ENCODE measurements at places on chromosomes 3 and 15.

DNA sequence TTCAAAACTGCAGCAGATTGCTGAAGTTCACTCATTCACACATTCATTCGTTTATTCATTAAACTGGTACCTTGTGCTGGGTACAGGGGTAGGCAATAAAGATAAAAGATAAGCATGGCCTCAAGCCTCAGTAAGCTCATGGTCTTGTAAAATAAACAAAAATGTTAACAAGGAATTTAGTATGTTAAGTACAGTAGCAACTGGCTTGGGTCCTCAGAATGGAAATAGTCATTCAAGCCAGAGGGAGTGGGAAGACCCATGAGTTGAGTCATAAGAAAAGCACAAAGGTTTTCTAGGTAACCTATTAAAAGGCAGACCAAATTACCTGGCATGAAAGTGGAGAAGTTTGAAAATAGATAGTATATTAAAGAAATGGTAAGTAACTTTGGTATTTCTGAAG is 163.3 kb downstream of the CDIN1 start:
- no peak for DNase-seq

DNA sequence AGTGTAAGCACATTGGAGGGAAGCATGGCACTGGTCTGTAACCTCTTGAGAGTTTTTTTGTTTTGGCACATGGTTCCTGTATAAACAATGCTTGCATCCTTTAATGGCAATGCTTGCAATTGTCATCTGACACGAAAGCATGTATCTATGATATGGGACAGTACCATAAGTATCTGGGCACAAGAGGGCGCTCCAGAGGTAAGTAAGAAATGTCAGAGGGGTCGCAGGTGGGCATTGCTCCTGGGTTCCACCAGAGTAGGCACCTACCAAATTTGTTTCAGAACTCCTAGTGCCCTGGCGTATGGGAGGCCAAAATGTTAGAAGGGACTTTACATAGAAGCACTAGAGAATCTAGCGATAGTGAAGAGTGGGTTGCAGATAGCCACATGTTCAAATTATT is 58.7 kb upstream of the BCHE start:
- no peak for DNase-seq

- no peak for DNase-seq
These were observed 63.9 kb downstream of the PGPEP1L start for GRCh38 chr15:98943601-98944151.

DNA sequence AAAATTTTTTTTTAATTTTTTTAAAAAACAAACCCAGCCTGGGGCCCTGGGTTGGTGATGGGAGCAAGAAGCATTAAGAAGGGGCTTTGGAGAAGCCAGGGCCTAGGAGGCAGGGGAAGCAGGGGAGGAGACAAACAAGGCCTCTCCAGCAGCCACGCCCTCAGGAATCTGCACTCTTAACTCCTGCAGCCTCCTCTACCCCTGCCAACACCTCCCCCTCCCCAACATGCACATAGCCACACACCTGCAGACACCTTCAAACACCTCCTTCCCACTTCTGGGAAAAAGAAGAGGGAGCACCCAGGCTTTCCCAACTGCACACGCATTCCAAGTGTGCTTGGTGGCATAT is 2.7 kb upstream of the DCAF1 start:
- DNase-seq = no peak

- no peak for DNase-seq
These were observed 1.4 kb downstream of the HEMK1 start for GRCh38 chr3:50570508-50571279.

- peak; percentile 59 for DNase-seq
These were observed 21.9 kb downstream of the ABTB1 start for GRCh38 chr3:127694467-127695215.

GRCh38 chr3:25473246-25473645 is 45.2 kb downstream of the RARB start:
- no peak for DNase-seq

- DNase-seq = no peak
These were observed 119.9 kb upstream of the MELTF start for GRCh38 chr3:197149528-197149927.

- no peak for DNase-seq
These were observed 41.2 kb downstream of the HES1 start for GRCh38 chr3:194177141-194177540.

- no peak for DNase-seq
These were observed 735 bp downstream of the STIMATE start for GRCh38 chr3:52896613-52897012.

DNA sequence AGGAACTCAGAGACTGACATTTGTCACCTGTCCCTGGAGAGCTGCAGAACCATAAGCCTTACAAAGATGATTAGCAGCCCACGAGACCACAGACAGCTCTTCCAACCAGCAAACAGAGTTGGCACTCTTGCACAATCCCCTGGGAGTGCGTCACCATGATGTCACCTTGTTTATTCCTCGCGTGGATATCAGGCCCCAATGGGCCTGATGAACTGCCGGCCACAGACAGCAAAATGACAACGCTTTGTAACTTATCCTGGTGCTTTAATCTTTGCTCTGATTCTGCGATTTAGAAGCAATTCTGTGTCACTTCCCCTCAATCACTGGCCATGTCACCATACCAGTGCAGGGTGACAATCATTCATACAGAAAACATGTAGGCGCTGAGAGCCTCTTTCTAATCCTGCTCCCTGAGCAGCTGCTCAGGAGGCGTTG is 89.2 kb downstream of the TAMM41 start:
- DNase-seq = no peak

DNA sequence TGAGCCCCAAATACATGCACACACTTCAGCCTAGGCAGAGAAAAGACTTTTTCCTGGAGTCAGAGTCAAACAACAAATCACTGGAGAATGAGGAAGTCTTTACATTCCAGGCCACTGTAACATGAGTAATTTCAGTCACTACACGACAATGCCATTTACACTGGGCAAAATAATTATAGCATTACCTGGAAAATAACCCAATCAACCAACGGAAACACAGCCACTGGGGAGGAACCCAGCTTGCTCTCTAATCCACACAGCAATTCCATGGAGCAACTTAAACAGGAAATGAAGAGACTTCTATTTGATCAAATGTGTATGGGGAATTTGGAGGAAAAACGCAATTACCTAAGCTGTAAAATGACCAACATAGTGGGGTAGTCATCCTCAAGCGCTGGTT is 15.2 kb downstream of the FSTL1 start:
- no peak for DNase-seq

- DNase-seq = no peak
These were observed 25.4 kb upstream of the LIMD1 start for GRCh38 chr3:45568848-45569762.

DNA sequence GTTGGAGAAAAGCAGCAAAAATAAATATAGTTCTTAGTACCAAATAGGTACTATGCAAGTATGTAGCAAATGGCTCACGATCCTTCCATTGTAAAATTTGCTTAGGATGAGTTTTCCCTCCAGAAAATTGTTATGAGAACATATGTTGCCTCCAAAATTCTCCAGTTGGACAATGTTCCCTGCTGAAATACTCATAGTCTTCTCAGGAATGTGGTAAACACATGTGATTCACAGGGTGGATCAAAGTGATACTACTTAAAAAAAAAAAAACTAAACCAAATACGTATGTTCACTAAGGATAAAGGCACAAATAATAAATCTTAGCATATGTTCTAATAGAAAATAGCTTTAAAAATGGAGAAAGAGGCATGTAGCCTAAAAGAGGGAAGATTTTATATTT is 84.3 kb upstream of the ZNF385D start:
- DNase-seq = no peak

DNA sequence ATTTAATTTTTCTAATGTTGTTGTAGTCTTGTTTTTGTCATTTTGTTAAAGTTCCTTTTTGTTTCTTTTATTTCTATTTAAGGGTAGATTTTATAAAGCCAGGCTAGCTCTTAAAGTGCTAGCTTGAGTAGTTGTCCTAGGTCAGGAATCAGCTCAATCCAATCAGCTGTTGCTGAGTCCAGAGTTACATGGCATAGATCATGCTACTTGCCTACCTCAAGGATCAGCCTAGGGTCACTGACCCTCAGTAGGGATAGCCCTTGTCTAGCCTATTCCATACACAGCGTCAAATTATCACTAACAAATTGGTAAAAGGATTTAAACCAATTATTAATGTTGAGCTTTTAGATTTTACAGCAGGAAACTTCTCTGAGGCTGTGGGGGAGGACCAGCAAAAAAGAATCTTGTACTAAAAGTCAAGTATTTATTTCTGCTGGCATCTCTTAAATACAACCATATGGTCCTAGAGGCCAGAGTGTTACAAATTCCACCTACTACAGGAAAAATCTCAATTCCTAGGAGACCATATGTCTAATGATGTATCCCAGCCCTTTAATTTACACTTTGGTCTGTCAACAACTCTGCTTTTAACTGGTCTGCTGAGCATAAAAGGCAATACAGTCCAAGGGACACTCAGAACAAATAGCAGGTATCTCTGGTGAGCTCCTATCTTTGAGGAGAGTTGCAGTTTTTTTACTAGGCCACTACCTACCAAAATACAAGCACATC is 138.3 kb upstream of the PTPRG start:
- no peak for DNase-seq

DNA sequence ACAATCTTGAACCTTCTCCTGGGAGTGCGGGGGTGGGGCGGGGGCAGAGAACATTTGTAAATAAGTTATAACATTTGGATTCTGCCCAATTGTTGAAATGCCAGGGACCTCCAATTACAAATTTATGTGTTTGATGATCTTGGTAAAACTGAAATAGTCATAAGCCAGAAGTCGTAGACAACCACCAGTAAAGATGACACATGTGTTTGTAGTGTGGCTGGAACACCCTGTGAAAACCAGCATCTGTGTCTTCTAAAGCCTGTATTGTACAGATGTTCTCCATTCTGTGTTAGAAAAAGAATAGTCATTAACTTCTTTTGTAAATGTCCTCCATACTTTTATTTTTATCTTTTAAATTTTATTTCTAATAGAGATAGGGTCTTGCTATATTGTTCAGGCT is 61.8 kb downstream of the ARIH1 start:
- DNase-seq = no peak

DNA sequence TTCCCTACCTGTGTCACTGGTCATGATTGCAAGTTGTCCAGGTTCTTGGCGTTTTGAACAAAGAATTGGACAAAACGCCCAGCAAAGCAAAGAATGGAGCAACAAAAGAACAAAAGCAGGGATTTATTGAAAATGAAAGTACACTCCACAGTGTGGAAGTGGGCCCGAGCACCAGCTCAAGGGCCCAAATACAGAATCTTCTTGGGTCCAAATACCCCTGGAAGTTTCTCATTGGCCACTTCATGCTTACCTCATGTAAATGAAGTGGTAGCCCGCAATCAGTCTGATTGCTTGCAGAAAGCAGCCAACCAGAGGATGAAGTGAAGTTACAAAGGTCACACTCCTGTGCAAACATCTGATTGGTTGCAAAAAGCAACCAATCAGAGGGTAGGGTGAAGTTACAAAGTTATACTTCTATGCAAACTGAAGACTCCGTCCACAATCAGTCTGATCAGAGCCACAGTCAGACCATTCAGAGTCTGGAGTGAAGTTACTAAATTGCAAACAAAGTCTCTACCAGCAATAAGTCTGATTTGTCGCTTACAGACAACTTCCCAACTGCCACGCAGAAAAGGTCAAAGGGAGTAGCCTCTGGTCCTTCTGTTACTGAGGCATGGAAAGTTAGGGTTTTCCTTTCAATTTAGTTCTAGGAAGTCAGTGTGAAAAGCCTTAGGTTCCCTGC is 8.3 kb upstream of the TM4SF1 start:
- no peak for DNase-seq

GRCh38 chr3:71681224-71681668 is 44.0 kb downstream of the EIF4E3 start:
- peak; percentile 59 for DNase-seq

DNA sequence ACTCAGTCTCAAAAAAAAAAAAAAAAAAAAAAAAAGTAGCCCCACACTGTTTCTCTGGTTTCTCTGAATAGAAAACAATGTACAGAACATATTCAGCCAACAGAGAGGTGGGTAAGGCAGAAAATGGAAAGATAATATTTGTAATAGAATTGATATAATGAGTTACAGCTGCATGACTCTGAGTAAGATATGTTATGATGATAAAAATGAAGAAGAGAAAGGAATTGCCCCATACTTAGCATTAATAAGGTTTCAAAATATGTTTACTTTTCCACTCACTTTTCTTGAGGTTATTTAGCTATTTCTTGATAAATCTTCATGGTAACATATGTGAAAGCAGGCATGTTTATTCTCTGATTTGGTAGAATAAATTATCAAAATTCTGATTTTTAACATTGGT is 100.9 kb upstream of the ROBO2 start:
- no peak for DNase-seq

DNA sequence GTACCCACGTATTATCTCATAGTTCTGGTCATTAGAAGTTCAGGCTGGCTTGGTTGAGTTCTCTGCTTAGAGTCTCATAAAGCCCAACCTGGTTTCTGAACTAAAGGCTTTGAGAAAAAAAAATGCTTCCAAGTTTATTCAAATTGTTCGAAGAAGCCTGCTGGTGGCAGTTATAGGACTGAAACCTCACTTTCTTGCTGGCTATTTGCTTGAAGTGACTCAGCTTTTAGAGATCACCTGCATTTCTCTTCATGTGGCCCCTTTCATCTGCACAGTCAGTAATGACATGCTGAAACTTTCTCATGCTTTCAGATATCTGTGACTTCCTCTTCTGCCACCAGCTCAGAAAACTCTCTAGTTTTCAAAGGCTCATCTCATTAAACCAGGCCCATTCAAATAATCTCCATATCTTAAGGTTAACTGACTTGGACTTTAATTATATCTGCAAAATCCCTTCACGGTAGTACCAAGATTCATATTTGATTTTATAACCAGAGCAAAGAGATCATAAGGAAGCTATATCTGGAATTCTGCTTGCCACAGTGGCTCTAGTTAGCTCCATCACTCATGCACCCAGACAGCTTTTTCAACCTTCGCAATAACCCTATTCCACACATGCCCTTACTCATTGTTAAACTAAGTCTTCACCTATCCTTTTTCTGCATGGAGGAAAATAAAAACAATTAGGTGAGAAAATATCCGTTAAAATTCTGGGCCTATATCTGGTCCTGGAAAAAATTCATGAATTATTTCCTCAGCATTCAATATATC is 433.8 kb upstream of the CBLB start:
- DNase-seq = no peak

DNA sequence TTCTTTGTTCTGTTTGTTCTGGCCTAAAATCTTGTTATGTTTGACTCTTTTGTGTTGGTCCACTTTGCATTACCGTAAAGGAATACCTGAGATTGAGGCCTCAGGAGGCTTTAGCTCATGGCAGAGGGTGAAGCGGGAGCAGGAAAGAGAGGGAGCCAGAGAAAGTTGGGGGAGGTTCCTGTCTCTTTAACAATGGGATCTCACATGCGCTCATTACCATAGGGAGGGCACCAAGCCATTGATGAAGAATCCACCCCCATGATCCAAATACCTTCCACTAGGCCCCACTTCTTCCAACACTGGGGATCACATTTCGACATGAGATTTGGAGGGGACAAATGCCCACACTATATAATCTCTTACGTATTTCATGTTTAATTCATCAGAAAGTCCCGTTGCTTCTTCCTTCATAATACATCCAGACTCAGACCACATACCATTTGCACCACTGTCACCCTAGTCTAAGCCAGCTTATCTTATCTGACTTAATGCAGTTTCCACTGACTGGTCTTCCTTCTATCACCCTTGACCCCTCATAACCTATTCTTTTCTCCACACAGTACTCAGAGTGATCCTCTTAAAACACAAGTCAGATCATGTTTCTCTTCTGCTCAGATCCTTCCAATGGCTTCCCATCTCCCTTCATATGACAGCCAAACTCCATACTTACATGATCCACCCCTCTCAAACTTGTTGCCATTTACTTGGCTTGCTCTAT is 13.5 kb downstream of the KBTBD8 start:
- DNase-seq = no peak
